8988T (cell line): ENCODE measurements at places on chromosomes 5 and 9.

DNA sequence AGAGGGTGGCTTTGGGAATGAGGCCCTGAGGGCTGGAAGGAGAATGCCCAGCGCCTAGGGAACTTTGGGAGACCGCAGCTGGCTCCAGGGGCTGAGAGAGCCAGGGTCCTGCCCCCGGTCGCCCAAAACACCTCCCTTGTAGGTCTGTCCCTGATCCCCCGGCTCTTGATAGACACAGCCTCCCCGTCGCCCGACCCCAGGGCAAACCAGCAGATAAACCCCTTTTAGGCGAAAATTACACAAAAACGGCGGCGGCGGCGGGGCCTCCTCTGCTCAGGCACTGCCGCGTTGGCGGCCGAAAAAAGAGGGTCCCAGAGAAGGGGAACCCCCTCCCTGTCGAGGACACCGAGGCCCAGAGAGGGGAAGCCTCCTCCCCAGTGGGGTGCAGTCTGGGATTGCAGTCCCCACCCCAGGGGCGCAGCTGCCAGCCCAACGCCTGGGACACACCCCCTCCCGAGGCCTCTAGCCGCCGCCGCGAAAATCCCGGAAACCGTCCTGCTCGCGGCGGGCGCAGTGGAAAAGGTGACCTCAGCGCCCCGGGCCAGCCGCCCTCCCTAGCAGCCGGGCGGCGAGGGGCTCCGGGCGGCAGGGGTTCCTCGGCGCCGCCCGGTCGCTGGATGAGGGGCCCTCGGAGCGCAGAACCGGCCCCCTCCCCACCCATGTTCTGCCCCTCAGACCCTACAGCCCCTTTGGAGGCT lies 3.1 kb upstream of the BARX1 start:
- DNase-seq: no peak

DNA sequence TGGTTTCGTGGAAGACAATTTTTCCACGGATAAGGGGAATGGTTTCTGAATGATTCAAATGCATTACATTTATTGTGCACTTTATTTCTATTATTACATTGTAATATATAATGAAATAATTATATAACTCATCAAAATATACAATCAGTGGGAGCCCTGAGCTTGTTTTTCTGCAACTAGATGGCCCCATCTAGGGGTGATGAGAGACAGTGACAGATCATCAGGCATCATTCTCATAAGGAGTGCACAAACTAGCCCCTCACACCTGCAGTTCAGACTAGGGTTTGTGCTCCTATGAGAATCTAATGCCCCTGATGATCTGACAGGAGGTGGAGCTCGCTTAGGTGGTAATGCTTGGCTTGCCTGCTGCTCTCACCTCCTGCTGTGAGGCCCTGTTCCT lies 6.4 kb downstream of the ISCA1 start:
- no peak for DNase-seq

GRCh38 chr5:108312258-108312657 lies 69.6 kb downstream of the FBXL17 start:
- no peak for DNase-seq

- DNase-seq: no peak
These were observed 174.3 kb downstream of the PAPPA start for GRCh38 chr9:116327701-116328405.

GRCh38 chr9:9016597-9016996 lies 1217.0 kb upstream of the DMAC1 start:
- no peak for DNase-seq

- no peak for DNase-seq
These were observed 171.8 kb downstream of the SEMA5A start for GRCh38 chr5:9374025-9374424.

- DNase-seq: no peak
These were observed 87.1 kb downstream of the ENTREP1 start for GRCh38 chr9:69411931-69412740.

DNA sequence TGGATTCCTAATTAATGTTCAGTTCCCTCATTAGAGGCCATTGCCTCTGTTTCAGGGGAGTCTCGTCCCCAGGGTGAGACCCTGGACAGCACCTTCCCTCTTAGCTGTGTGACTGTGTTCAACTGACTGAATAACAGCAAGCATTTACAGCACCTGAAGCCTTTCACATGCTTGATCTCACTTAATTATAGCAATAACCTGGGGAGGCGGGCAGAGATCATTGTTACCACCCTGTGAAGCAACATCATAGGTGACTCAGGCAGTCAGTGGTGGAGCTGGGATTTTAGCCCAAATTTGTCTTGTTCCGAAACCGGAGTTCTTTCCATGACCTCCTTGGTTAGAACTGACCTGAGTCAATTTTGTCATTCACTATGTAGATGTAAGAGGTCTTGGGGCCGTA lies 105.2 kb upstream of the RAD23B start:
- DNase-seq: no peak

DNA sequence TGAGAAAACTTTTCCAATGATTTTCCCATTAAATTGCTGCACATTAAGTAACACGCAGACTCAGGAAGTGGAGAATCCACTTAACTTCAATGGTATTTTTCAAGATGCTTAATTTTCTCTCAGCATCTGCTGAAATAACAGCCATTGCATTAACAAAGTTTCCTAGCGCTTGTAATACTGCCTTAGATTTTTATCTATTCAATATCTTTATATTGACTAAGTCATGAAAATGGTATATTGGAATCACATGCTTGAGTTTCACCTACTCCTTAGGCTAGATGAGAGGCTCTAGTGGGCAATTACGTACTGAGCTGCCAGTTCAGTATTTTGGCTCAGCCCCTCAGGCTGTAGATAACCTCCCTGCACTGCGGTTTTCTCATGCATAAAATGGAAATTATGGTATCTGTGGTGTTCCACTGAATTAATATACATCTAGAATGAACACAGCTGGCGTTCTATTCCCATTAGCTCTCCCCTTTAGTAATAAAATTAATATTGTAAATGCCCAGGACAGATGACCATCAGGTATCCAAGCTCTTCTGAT lies 112.9 kb downstream of the MTX3 start:
- no peak for DNase-seq

- DNase-seq: no peak
These were observed 71.3 kb downstream of the HRH2 start for GRCh38 chr5:175728885-175729828.

DNA sequence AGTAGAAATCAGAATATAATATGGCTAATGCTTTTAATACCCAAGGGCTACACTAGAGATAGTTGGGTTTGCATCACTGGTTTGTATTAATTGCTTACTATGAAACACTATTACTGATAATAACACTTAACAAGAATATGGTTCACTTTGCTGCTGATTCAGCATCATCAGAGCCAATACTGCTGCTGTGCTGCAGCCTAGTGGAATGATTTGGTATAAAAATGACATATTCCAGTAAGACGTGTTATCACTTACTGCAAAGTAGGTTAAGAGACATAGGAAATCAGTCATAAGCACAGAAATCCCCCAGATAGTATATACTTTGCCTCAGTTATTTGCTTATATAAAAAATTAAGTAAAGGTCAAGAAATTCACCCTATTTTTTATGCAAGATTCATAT lies 2.8 kb downstream of the CDH10 start:
- no peak for DNase-seq

GRCh38 chr5:39209924-39210323 lies 9.4 kb downstream of the FYB1 start:
- no peak for DNase-seq
